CD14-positive monocyte (primary cell): ENCODE measurements at places on chromosomes 5 and 9.

DNA sequence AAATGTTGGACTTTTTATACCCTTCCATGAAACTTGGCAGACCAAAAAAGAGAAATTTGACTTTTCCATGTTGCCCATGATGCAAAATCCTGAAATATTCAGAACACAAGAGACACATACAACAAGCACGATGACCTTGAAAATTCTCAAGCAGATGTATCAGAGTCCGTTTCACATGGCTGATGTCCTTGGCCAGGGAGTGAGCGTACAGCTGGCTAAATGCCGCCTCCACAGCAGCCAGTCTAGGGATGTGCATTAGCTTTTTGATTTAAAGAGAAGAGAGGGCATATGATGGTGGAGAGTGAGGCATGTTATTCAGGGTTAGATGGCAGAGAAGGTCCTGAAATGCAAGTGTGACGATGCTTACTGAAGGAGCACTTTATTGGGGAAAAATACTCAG, 148.0 kb upstream of the SEMA6A start:
- DNase-seq = no peak

GRCh38 chr9:89329917-89330316, 11.6 kb downstream of the SECISBP2 start:
- DNase-seq = no peak

DNA sequence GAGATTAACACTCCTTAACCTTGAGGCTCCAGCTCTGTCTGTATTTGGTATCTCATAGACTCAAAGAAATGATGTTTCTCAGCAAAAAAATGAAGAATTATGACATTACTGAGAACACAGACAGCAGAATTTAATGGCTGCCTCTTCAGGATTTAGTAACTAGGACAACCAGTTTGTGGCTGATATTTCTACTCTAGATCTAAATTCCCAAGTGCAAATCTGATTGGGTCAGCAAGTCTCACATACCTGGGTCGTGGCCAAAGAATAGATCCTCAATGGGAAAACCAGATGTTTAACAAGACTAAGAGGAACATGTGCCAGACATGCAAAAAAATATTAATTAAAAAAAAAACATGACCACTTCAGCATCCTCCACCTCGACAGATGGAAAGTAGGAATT, 608.9 kb downstream of the DTWD2 start:
- no peak for DNase-seq

GRCh38 chr5:34822956-34823715, 15.8 kb upstream of the TTC23L start:
- no peak for DNase-seq

DNA sequence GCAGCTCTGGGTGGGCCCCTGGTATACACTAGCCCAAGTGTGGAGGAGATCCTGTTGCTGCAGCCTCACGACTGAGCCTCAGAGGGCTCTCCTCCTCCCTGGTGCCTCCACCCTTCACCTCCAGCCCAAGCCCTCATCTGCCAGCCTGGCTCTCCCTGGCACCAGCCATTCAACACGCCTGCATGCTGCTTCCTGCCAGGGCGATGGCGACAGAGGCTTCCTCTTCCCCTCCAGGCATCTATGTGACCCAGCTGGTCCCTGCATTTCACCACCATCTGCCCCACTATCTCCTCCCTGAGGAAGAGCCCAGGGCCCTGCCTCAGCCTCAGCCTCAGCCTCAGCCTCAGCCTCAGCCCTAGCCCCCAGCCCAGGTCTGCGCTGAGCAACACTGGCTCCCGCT, 54.8 kb upstream of the ANGPTL2 start:
- DNase-seq = no peak

DNA sequence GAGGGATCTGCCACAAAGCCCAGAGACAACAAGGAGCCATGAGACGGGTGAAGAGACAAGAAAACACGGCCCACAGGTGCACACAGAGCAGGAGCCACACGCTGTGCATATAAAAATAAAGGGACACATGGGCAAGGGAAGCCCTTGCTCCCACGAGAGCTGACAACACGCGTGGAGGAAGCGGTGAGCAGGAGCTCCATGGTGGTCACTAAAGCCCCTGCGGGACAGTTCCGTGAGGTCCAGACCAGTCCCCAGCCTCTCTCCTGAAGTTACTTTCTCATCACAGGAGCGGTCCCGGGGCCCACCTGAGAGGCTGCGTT, 90.7 kb downstream of the CAMSAP1 start:
- DNase-seq = no peak

- DNase-seq = no peak
These were observed 51.2 kb downstream of the NDST1 start for GRCh38 chr5:150559088-150559487.
